MG63 (cell line): ENCODE measurements at places on chromosomes 5 and 9.

DNA sequence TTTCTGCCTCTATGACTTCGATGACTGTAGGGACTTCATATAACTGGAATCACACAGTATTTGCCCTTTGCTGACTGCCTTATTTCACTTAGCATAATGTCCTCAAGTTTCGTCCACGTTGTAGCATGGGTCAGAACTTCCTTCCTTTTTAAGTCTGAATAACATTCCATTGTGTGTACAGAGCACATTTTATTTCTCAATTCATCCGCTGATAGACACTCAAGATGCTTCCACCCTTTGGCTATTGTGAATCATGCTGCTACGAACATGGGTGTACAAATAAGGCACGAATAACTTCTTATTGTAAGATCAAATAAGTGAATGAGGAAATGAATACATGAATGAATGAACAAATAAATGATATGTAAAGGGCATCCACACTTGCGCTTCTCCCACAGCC lies 13.0 kb downstream of the BARX1 start:
- DNase-seq: no peak

DNA sequence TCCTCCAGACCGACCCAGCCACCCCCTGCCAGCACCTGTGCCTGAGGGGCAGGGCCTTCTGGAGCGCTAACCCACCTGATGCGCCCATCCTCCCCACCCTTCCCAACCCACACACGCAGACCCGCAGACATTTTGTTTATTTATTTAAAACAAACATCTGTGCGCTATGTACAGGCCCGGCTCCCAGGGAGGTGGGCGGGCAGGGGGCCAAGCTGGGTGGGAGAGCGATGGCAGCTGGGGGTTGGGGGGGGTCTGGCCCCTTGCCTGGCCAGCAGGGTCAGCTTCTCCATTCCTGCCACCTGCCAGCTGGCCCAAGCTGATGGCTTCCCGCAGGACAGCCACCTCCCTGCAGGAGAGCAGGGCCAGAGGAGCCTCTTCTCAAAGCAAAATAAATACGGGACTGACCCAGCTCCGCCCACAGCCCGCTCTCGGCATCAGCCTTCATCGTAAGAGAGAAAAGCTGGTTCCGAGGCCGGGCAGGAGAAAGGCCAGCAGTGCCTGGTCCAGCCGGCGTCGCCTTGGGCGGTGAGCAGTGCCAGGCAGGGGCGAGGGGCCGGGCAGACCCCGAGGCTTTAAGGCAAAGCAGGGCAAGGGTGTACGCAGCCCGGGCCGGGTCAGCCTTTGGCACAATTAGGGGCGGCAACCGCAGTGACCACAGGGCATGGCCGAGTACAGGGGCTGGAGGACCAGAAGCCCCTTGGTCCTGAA lies 10.9 kb upstream of the CLIC3 start:
- no peak for DNase-seq

DNA sequence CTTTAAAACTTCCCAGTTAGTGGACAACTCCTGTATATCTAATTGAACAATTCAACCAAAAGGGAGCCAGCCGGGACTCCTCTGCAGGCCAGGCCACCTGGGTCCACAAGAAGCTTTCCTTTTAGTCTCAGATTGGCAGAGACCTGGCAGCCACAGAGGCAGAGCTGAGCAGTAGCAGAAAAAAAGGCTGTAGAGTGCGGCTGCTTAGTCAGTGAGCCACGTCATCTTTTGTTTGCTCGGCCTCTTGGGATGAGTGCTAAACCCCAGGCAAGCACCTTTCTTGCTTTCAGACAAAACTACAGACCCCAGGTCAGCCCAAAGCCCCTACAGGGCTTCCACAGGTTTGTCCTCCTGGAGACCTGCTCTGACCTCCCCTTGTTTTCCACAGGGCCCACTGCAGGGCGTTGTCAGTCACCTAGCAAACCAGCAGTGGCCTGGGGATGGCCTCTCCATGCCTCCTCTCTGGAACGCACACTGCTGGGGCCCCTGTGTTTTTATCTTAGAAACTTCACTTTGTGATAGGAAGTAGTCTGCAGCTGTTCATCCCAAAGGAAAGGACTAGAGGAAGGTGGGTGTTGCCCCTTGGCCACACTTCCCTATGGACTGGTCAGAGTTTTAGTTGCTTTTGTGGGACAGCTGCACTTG lies 49.9 kb downstream of the SHB start:
- DNase-seq: peak; percentile 73

GRCh38 chr9:114370251-114370967 lies 17.4 kb downstream of the AKNA start:
- no peak for DNase-seq
